Activated CD4-positive, alpha-beta T cell treated with anti-CD3 and anti-CD28 coated beads, Interleukin-10, Interleukin-2, amounts not matched to agents 100 ng/mL and 50 ng/mL, durations not matched to agents 16 hours and 8 hours (primary cell): ENCODE measurements at places on chromosomes 2 and 18.

DNA sequence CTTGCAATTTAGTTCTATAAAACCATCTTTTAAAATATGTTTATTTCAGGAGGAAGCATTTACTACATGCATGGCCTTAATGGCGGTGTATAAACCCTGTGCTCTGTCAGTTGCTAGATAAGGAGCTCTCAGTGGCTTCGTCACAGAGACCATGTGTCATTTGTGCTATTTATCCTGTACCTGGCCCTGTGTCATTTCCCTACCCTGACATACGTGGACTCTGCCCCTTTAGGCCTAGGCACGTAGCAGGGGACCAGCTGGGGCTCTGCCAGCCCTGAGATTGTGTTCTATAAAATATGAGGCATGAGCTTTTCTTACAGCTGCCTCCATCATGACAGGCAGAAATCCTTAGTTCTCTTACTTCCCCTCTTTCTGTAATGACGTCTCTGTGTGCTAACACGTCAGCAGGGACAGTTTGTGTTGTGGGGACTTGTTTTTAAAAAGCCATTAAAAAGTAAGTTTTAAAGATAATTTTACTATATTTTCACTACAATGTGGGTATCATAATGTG is 88.0 kb downstream of the ITGB1BP1 start:
- DNase-seq, result no peak

DNA sequence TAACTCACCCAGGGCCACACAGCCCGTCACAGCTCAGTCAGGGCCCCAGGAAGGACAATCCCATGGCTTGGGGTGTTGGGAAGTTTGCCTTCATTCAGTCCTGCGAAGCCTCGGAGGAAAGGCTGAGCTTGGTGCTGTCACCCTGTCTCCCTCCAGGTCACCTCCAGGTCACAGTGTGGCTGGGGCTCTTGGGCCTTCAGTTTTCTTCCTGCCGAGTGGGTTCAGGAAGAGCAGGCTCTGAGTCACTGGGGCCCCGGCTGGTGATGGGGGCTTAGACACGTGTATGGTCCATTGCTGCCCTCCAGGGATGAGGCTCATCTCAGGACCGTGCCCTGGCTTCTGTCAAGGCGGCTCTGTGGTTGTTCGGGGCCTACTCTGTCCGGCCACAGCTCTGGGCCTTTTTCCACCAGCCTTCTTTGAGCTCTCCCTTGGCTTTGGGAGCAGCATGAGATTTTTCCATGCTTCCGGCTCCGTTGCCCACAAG is 118.6 kb downstream of the INHBB start:
- DNase-seq, result no peak

DNA sequence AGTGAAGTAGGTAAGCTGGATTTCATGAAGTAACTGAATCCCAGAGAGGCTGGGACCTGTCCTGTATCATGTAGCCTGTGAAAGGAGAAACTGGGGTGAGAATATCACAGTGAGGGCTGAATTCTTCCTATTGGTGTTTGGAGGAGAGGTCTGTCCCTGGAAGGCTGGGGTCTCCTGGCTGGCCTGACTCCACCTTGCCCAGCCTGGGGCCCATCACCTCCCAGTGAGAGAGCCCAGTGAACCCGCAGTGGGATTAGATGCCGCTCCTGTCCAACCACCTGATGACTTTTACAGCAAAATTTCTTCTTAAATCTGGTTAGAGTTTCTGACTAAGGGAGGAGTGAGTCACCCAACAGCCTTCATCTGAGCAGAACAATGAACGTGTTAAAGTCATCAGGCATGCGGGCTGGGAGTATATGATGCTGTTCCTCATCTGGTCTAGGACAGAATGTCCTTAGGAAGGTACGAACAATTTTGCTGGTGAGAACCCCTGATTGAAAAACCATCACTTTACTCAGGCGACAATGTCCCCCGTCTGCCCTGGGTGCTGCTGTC is 152.9 kb downstream of the LPIN1 start:
- no peak for DNase-seq

DNA sequence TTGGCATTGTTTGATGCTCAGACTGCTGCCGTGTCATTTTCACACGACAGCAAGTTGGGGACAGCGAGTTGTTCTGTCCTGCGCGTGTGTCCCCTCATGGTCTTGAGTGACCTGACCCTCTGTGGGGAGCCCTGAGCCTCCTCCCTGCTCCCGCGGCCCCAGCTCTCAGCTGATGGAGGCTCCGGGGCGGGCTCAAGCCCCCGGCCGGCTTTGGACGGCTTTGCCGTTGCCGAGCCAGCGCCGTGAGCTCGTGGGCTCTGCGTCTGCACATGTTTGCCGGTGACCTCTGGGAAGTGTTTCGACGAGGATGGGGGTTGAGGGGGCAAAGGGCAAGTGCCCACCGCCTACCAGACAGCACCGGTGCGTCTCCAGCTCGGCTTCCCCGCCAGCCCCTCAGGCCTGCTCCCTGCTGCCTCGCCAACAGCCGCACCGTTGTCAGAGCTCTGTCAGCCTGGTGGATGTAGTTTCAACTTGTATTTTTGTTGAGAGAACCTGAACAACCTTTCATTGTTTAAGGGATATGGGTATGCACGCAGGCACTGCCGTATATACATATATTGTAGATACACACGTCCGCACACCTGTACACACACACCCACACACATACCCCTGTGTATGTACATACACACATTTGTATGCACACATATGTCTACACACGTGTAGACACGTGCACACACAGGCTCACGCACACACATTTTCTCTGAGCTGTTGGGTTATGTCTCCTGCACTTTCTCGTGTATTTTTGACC is 13.7 kb downstream of the PDCD1 start:
- DNase-seq, result no peak

- no peak for DNase-seq
Observed at GRCh38 chr18:66780609-66781008, 176.7 kb upstream of the CDH19 start.

DNA sequence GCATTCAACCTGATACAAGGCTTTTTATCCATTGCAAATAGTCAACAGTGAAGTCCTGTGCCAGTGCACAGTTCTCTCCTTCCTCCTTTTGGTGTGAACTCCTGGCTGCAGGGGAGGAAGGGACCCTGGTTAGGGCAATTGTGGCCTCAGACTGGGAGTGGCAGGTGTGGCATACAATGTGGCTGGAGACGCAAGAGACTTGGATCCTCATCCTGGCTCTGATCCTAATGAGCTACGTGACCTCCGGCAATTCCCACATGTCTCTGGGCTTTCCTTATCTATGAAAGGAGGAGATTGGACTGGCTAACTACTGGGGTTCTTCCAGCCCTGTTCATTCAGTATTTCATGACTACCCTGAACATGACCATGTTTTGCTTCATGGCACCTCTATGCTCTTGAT is 10.5 kb upstream of the IL1A start:
- DNase-seq, result no peak
